Esophagus muscularis mucosa (tissue), 4 donors: ENCODE measurements at places on chromosomes 13 and 19. TPM values are rescaled to one million over a fixed set of nuclear protein-coding genes. Genes with fewer than 3 reads are reported as not detected.
A peak's percentile ranks its signal among the peaks of the same experiment; 100 is the strongest.

ZNF534 gene
- total RNA-seq, result 0.17 TPM

PSG2 gene
- not detected for total RNA-seq

PRSS57 gene
- total RNA-seq, result not detected

FOXA3 gene
- not detected for total RNA-seq

PDE4C gene
- total RNA-seq, result 0.66 TPM

FXYD5 gene
- 39.1 TPM for total RNA-seq

LILRB5 gene
- 16.6 TPM for total RNA-seq

- no peaks in the 10 kb centered on the region for H3K27me3 ChIP-seq
- peaks cover 17% of the 10 kb centered on the region for H3K4me1 ChIP-seq
- H3K4me3 ChIP-seq, result no peak overlapping the region
- peak; percentile 62 for DNase-seq
- no peak overlapping the region for H3K27ac ChIP-seq
Measured at GRCh38 chr13:30442926-30443325, 20.6 kb downstream of the UBE2L5 start.
